ENCODE measurements at places on chromosomes 7 and 10.
A peak's percentile ranks its signal among the peaks of the same experiment; 100 is the strongest.

DNA sequence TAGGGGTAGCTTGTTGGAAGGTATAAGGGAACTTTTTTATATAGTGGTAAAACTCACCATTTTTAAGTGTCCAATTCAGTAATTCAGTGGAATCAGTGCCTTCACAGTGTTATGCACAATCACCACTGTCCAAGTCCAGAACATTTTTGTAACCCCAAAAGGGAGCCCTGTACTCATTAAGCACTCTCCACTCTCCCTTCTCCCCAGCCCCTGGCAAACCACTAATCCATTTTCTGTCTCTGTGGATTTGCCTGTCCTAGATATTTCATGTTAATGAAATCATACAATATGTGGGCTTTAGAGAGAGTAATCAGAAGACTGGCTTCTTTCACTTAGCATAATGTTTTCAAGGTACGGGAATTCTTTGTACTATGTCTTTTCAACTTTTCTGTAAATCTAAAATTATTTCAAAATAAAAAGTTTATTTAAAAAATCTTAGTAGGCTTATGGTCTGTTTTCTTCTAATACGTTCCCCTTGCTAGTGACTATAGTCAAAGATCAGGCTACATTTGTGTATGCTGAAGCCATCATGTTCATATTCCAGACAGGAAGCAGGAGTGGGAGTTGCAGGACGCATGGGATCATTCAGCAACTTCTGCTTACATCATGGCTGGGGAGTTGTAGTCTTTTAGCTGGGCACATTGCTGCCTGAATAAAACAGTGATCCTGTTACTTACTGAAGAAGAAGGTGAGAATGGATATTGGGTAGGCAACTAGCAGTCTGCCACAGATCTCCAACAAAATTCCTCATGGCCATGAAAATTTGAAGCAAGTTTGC is 35.4 kb upstream of the TAX1BP1 start:
- H3K27me3 ChIP-seq, result no peaks in the 10 kb centered on the region
- no peaks in the 10 kb centered on the region for H3K36me3 ChIP-seq
- no peak for DNase-seq

GRCh38 chr7:145643981-145644380 is 472.6 kb upstream of the CNTNAP2 start:
- H3K27ac ChIP-seq, result no peak overlapping the region
- no peaks in the 10 kb centered on the region for H3K27me3 ChIP-seq
- no peaks in the 10 kb centered on the region for H3K4me1 ChIP-seq
- no peaks in the 10 kb centered on the region for H3K36me3 ChIP-seq
- DNase-seq, result no peak

DNA sequence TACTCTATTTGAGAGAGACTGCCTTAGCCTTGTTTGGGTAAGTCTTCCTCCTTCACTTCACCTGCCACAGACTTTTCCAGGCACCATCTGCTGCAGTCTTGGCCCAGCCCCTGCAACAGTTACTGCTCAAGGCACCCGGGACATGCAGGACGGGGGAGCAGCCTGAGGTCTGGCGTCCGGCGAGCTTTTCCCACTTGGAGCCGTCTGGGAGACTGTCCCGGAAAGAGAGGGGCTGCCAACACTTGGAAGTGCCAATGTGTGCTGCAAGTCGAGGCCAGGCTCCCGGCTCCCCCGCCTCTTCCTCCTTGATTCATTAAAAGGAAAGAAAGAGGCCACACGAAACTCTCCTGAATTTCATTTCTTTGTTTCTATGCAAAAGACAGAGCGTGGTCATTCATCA is 13.7 kb downstream of the HTRA1 start:
- peak overlapping the region; percentile 36 for H3K4me3 ChIP-seq
- peak; percentile 93 for DNase-seq
- H3K4me1 ChIP-seq, result peaks cover 36% of the 10 kb centered on the region
- peak overlapping the region; percentile 77 for H3K27ac ChIP-seq
- no peaks in the 10 kb centered on the region for H3K36me3 ChIP-seq

- no peak for DNase-seq
- H3K27ac ChIP-seq, result no peak overlapping the region
- H3K4me1 ChIP-seq, result peaks cover 9% of the 10 kb centered on the region
- H3K4me3 ChIP-seq, result no peak overlapping the region
- H3K27me3 ChIP-seq, result no peaks in the 10 kb centered on the region
Observed at GRCh38 chr10:78445308-78445707, 411.6 kb downstream of the RPS24 start.

DNA sequence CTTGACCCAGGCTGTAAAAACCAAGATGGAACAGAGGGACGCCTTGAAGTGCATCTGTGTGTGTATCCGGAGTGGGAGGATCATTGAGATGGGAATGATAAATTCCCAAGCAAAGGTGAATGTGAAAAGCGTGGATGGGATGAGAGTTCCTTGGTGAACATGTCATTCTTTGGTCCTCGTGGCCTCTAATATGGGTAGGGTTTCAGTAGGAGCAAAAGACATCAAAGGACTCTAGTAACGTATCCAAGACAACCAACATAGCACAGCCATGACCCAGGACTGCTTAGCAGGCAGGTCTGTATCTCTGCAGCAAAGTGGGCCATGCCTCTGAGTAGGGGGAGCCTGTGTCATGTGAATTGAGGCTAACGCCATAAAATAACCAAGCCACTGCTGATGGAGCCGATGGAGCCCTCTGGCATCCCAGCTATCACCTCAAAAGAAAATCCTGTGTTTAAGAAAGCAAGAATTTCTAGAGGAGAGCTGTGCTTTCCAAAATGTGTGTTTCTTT is 98.6 kb downstream of the CCDC3 start:
- H3K36me3 ChIP-seq, result peaks cover 11% of the 10 kb centered on the region
- H3K4me1 ChIP-seq, result peaks cover 22% of the 10 kb centered on the region
- peak overlapping the region; percentile 83 for H3K27ac ChIP-seq
- H3K4me3 ChIP-seq, result no peak overlapping the region
- H3K27me3 ChIP-seq, result no peaks in the 10 kb centered on the region
- DNase-seq, result no peak

DNA sequence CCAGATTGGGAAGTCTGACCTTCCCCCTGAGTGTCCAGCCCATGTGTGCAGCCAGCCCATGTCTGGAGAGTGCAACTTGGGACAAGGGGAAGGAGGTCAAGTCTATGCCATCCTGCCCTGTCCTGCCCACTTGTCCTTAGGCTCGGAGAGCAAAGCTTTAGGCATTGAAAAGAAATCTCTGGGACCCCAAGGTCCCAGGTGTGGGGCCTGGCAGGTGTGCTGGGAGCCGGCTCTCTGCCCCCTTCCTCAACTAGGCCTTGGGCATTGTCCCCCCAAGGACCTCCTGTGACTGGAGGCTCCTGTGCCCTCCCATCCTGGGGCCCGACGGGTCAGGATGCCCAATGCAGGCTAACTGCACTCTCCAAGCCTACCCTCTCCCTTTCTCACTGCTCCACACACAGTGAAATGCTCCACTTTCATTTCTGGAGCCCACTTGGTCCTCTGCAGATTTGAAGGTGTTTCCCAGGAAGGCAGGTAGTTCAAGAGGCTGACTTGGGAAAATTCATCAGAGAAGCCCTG is 124.7 kb downstream of the PTPN20 start:
- H3K27ac ChIP-seq, result no peak overlapping the region
- DNase-seq, result no peak
- H3K4me3 ChIP-seq, result no peak overlapping the region
- no peaks in the 10 kb centered on the region for H3K27me3 ChIP-seq
- H3K36me3 ChIP-seq, result no peaks in the 10 kb centered on the region

GRCh38 chr7:154699417-154699816 is 303.5 kb downstream of the PAXIP1 start:
- H3K27me3 ChIP-seq, result no peaks in the 10 kb centered on the region
- H3K36me3 ChIP-seq, result no peaks in the 10 kb centered on the region
- DNase-seq, result no peak

DNA sequence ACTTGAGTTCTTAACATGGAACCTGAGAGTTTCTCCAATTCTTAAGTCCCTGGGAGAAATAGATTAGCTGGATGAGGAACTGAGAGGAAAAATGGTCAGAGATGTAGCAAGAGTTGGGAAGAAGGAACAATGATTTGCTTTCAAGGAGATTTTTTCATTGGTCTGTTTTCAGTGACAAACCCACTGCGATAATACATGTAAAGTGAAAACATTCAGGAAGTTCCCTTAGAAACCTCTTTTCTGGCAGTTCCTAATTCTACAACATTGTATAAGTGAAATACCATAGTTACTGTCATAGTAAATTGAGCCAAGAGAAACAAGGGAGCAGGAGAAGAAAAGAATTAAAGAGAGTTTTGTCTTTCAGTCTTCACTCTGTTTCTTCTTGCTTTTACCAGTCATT is 12.1 kb upstream of the MAGI2 start:
- peaks cover 21% of the 10 kb centered on the region for H3K36me3 ChIP-seq
- H3K27ac ChIP-seq, result no peak overlapping the region
- peaks cover 25% of the 10 kb centered on the region for H3K4me1 ChIP-seq
- H3K27me3 ChIP-seq, result no peaks in the 10 kb centered on the region
- DNase-seq, result no peak

- no peak overlapping the region for H3K27ac ChIP-seq
- H3K27me3 ChIP-seq, result no peaks in the 10 kb centered on the region
- H3K36me3 ChIP-seq, result peaks cover 16% of the 10 kb centered on the region
- peaks cover 3% of the 10 kb centered on the region for H3K4me1 ChIP-seq
- no peak overlapping the region for H3K4me3 ChIP-seq
Observed at GRCh38 chr10:80472234-80473095, 18.4 kb downstream of the TSPAN14 start.

GRCh38 chr10:72229261-72230251 is 13.5 kb upstream of the ASCC1 start:
- H3K36me3 ChIP-seq, result peaks cover 54% of the 10 kb centered on the region
- H3K27me3 ChIP-seq, result no peaks in the 10 kb centered on the region
- peak overlapping the region; percentile 92 for H3K27ac ChIP-seq
- peaks cover 34% of the 10 kb centered on the region for H3K4me1 ChIP-seq
- DNase-seq, result peak; percentile 66

DNA sequence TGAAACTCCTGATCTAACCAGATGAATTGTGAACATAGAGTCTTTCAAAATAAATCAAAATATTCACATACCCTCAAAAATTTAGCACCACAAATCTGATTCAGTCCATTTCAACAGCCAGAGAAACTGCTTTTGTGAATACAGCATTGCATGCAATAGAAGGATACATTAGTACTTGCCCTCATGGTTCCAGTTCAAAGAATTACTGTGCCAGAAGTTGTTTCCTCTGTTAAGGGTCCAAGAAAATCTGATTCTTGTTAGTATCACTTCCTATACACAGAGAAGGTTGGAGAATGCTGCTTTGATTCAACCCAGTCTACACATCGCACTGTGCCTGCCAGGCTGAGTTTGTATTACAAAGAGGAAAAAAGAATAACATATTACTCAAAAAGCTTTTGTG is 115.6 kb downstream of the TFEC start:
- H3K36me3 ChIP-seq, result no peaks in the 10 kb centered on the region
- H3K27ac ChIP-seq, result no peak overlapping the region
- H3K4me3 ChIP-seq, result no peak overlapping the region
- no peaks in the 10 kb centered on the region for H3K27me3 ChIP-seq
- no peaks in the 10 kb centered on the region for H3K4me1 ChIP-seq

DNA sequence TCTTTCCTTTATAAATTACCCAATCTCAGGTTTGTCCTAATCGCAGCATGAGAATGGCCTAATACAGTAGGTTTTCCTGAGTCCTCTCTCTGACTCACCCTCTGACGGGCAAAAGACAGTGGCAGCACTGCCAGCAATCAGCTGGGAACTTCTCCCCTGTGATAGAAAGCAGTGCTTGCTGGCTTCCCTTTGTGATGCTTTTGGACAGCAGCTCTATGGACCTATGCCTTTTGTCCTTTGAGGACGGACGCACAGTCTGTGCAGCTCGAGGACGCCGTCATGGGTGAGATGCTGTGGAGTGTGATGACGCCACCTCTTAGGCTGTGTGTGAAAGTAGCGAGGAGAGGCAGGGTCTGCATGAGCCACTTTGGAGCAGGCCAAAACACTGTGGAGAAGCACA is 68.8 kb downstream of the KIAA1217 start:
- H3K36me3 ChIP-seq, result no peaks in the 10 kb centered on the region
- no peaks in the 10 kb centered on the region for H3K4me1 ChIP-seq
- DNase-seq, result no peak
- no peak overlapping the region for H3K27ac ChIP-seq
- H3K27me3 ChIP-seq, result no peaks in the 10 kb centered on the region

DNA sequence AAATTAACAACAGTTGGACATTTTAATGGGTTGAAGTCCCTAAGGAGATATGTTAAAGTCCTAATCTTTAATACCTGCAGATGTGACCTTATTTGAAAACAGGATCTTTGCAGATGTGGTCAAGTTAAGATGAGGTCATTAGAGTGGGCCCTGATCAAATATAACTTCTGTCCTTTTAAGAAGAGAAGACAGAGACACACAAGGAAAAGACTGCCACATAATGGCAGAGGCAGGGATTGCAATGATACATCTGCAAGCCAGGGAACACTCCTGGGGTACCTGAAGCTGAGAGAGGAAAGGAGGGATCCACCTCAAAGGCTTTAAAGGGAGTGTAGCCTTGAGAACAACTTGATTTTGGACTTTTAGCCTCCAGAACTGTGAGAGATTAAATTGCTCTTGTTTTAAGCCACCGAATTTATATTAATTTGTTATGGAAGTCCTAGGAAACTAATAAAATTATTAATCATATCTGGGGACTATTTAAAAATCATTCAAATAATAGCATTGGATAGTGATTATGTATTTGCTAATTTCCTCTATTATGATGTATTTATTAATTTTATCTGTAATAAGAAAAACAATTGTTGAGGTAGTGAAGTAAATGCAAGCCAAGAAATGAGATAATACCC is 700.0 kb upstream of the PCDH15 start:
- no peaks in the 10 kb centered on the region for H3K27me3 ChIP-seq
- no peak for DNase-seq
- H3K36me3 ChIP-seq, result no peaks in the 10 kb centered on the region
- no peak overlapping the region for H3K4me3 ChIP-seq
- no peaks in the 10 kb centered on the region for H3K4me1 ChIP-seq
- H3K27ac ChIP-seq, result no peak overlapping the region

GRCh38 chr10:34705563-34705962 is 109.5 kb downstream of the PARD3 start:
- H3K27ac ChIP-seq, result no peak overlapping the region
- H3K4me1 ChIP-seq, result peaks cover 10% of the 10 kb centered on the region
- no peak for DNase-seq
- no peak overlapping the region for H3K4me3 ChIP-seq
- no peaks in the 10 kb centered on the region for H3K27me3 ChIP-seq

- peak overlapping the region; percentile 37 for H3K27ac ChIP-seq
- no peaks in the 10 kb centered on the region for H3K4me1 ChIP-seq
- DNase-seq, result no peak
- no peaks in the 10 kb centered on the region for H3K36me3 ChIP-seq
Observed at GRCh38 chr10:83725567-83725966, 413.7 kb upstream of the GHITM start.

GRCh38 chr10:35035606-35036005 is 54.5 kb downstream of the CUL2 start:
- H3K4me3 ChIP-seq, result no peak overlapping the region
- no peaks in the 10 kb centered on the region for H3K27me3 ChIP-seq
- no peak overlapping the region for H3K27ac ChIP-seq
- DNase-seq, result no peak

Measured in tibial artery (tissue), 4 donors.